ENCODE measurements at places on chromosomes 1 and 21.

DNA sequence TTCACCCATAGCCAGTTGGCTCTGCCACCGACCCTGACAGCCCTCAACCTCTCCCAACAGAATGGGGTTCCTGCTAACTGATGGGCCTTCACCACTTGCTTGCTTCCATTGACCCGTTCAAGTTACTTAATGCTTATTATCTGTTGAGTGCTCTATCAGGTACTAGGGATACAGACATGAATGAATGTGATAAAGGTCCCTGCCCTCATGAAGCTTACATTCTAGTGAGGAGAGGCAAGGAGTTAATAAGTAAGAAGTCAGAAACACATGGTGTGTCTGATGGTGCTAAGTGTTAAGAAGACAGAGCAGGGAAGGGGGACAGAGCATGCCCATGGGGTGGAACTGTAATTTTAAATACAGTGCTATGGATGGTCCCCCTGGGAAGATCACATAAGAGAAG is 107.5 kb upstream of the JUN start:
- no peak for DNase-seq

GRCh38 chr1:173414539-173415226 is 62.5 kb upstream of the PRDX6 start:
- DNase-seq = no peak

- DNase-seq = no peak
These were observed 53.5 kb upstream of the C8B start for GRCh38 chr1:57019236-57019839.

DNA sequence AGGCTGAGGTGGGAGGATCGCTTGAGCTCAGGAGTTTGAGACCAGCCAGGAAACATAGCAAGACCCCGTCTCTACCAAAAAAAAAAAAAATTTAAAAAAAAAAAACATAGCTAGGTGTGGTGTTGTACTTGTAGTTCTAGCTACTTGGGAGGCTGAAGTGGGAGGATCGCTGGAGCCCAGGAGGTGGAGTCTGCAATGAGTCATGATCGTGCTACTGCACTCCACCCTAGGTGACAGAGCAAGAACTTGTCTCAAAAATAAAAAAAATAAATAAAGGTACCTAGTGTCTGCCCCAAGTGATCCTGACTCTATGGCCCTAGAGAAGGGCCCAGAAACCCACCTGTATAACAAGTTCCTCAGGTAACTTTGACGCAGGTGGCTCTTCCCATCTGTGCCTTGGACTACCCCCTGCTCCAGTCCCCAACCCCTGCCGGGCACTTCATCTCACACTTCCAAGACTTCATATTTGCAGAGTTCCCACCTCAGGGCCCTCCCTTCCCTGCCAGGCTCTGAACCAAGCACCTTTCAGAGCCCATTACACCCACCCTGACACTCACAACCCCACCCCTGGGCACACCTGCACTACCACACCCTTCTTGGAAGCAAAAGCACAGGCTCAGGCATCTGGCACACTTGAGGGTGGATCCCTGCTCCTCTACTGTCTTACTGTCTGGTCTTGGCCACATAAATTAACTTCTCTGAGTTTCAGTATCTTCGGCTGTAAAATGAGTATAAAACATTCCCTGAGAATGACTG is 80.2 kb upstream of the KLHDC7A start:
- no peak for DNase-seq

GRCh38 chr1:45836451-45836850 is 33.0 kb downstream of the MAST2 start:
- no peak for DNase-seq

GRCh38 chr21:36643374-36644250 is 55.3 kb upstream of the SIM2 start:
- no peak for DNase-seq

DNA sequence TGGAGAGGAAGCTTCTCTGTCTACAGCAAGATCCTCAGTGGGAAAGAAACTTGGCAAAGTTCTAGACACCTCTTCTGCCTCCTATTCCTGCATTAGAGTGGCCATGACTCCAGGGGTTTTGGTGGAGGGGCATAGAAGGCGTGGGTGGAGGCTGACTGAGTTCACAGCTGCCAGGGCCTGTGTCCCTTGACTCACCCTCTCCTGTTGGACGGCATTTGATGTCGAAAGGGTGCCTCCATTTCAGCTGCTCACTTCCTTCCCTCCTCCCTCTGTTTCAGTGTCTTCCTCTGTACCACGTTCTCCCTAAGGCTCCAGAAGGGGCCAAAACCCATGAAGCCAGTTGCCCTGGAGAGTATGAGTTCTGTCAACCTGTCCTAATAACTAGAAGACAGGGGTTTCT is 632 bp downstream of the TMEM79 start:
- DNase-seq = no peak
